Fibroblast of gingiva (primary cell): ENCODE measurements at places on chromosomes 5 and 9.

DNA sequence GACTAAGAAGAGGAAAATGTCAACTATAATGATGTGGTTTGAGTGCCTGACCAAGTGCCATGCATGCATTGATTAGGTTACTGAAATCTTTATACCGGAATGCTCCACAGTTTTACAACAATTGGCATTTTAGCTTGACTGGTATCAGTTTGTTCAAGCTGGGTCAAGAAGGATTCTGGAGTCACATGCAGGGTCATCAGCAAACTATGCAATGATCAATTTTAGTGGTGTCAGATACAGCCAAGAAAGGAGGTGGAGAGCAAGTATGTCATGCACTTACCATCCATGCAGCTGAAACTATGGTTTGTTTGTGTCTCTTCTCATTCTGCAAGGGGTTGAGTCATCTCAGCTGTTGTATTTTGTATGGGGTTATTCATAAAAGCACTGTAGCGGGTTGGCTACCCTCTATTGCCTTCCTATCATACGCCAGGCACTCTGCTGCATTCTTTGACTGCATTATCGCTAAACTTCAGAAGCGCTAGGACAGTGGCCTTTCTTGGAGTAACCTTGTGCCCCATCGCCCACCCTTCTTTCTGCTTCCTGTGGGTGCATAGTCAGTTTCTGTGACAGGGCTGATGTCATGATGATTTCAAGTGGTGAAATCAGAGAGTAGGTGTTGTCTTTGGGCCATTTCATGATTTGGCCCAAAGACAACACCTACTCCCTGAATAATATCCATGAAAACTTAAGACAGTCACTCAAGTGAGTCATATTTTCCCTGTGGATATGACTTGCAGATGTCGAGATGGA is 145.4 kb downstream of the MTX3 start:
- peak; percentile 88 for DNase-seq

GRCh38 chr5:178123094-178123965 is 7.5 kb upstream of the RMND5B start:
- DNase-seq, result no peak

DNA sequence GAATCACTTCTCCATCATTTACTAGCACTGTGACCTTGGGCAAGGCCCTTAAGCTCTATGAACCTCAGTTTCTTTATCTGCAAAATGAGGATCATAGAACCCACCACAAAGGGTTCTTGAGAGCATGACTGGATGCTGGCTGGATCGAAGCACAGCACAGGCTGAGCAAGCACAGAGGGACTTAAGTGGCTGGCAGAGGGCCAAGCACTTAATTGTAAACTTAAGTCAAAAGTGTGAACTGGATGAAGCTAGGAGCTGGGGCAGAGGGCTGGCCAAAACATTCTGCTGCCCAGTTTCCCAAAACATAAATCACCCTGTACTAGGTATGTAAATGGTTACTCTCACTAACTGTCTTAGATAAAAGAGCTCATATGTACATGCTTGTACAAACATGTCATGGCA is 112.3 kb upstream of the WWC1 start:
- no peak for DNase-seq

GRCh38 chr5:14153932-14154731 is 11.0 kb downstream of the TRIO start:
- peak; percentile 61 for DNase-seq

GRCh38 chr5:1732238-1732941 is 67.2 kb downstream of the MRPL36 start:
- no peak for DNase-seq

DNA sequence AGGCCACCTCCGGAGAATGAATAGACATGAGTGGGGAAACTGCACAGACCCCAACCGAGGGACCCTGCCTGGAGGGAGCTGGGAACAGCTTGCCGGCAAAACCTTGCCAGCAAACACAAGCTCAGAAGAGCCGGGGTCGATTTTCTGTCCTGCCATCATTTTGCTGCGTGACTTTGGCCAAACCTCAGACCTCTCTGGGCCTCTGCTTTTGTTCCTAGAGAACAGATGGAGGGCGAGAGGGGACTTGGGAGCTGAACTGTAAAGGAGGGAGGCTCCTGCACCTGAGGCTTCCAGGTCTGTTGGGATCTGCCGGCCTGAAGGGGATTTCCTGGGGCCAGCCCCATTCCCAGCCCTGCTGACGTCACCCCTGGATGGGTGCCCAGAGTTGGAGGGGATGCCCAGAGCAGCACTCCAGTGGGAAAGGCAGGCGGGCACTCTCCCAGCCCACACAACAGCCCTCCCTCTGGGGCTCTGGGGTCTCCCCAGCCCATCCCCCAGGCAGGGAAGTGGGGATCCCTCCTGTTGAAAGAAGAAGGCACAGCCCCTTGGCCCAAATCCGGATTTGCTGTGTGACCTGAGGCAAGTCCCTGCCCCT is 40.4 kb upstream of the SYNPO start:
- DNase-seq, result peak; percentile 28

- no peak for DNase-seq
Observed at GRCh38 chr9:12790883-12791282, 16.1 kb downstream of the LURAP1L start.

GRCh38 chr9:1222511-1222910 is 172.4 kb downstream of the DMRT2 start:
- DNase-seq, result no peak

- DNase-seq, result no peak
Observed at GRCh38 chr5:136399527-136399926, 34.2 kb upstream of the TRPC7 start.

GRCh38 chr5:116626272-116626723 is 51.7 kb upstream of the SEMA6A start:
- DNase-seq, result peak; percentile 51

DNA sequence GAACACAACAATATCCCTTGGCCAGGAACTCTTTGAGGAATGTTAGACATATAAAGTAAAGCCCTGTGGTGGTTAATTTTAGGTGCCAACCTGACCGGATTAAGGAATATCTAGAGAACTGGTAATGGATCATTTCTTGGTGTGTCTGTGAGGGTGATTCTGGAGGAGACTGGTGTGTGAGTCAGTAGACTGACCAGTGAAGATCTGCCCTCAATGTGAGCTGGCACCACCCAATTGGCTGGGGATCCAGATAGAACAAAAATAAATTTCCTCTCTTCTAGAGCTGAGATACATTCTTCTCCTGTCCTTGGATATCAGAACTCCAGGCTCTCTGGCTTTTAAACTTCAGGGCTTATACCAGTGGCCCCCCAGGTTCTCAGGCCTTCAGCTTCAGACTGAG is 56.2 kb upstream of the TNPO1 start:
- peak; percentile 6 for DNase-seq

- no peak for DNase-seq
Observed at GRCh38 chr9:81851340-81851739, 76.9 kb upstream of the SPATA31D4 start.

DNA sequence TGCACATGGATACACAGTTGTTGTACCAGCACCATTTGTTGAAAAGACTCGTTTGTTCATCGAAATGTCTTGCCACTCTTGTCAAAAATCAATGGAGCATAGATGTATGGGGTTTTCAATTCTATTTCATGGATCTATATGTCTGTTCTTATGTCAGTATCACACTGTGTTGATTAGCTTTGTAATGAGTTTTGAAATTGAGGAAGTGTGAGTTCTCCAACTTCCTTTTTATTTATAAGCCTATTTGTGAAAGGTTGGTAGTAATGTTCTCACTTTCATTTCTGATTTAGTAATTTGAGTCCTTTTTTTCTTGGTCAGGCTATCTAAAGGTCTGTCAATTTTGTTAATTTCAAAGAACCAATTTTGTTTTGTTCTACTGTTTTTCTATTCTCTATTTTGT is 26.1 kb downstream of the ZNF510 start:
- DNase-seq, result no peak

DNA sequence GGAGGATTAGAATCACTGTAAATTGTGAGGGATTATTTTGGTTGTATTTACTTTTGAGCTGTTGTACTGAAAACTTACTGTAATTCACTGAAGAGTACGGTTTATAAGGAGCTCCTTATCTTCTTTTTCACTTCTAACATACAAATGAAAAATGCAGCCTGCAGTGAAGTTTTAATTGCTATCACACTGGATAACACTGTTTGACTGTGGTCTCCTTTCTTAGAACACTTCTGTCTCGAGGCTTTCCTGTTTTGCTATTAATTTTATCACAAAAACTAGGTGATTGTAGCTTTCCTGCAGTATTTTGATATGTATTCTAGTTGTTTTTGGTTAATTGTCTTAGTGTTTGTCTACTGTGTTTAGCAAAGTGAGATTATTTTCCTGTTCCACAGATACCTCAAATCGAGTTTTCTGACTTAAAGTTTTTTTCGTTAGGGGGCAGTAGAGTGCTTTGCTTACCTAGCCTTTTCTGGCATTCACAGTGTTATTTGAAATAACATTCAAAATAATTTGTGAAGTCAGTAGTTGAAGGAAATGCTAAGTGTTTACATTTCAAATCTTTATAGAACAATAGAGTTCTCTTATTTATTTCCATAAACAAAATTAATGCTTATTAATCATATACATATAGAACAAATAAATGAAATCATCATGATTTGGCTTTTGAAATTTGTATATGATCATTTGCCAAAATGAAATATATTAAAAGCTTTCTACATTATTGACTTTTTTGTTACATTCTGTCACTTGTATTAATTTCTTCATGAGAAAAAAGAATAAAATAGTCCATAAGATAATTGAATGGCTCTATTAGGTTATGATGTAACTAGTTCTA is 52.9 kb downstream of the COMMD10 start:
- DNase-seq, result peak; percentile 42

DNA sequence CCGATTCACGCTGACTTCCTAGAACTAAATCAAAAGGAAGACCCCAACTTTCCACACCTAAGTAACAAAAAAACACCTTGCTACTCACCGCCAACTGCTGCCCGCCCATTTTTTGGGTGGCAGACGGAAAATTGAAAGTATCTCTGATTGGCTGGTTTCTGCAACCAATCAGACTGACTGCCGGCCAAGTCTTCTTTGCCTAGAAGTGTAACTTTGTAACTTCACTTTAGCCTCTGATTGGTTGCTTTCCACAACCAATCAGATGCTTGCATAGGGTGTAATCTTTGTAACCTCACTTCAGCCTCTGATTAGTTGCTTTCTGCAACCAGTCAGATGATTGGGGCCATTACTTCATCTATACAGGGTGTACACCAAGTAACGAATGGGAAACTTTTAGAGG is 42.6 kb upstream of the ANKH start:
- DNase-seq, result no peak

- DNase-seq, result no peak
Observed at GRCh38 chr9:137058521-137059234, 4.8 kb upstream of the ENTPD2 start.

- DNase-seq, result no peak
Observed at GRCh38 chr9:8821910-8822666, 1022.5 kb upstream of the DMAC1 start.

- DNase-seq, result no peak
Observed at GRCh38 chr5:10734832-10735523, 26.1 kb downstream of the DAP start.

- DNase-seq, result peak; percentile 95
Observed at GRCh38 chr5:39998518-39998917, 573.7 kb upstream of the DAB2 start.

DNA sequence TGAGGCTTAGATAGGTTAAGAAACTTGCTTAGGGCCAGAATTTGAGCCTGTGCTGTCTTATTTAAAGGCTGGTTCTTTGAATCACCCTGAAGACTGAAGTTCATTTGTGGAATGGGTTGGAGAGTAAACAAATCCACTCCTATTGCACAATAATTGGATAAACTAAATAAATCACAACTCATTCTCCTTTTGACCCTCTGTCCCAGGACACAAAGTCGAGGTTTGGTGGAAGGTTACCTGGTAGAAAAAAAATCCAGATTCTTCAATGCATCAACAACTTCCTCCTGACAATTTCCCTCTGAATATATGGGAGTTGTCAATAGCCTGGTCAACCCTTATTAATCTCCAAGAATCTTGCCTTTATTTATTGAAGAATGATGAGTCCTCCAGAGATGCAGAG is 28.9 kb downstream of the TBC1D2 start:
- peak; percentile 45 for DNase-seq

- no peak for DNase-seq
Observed at GRCh38 chr5:14560091-14560595, 21.4 kb upstream of the OTULINL start.

GRCh38 chr5:67997148-67997547 is 218.4 kb upstream of the PIK3R1 start:
- DNase-seq, result no peak

DNA sequence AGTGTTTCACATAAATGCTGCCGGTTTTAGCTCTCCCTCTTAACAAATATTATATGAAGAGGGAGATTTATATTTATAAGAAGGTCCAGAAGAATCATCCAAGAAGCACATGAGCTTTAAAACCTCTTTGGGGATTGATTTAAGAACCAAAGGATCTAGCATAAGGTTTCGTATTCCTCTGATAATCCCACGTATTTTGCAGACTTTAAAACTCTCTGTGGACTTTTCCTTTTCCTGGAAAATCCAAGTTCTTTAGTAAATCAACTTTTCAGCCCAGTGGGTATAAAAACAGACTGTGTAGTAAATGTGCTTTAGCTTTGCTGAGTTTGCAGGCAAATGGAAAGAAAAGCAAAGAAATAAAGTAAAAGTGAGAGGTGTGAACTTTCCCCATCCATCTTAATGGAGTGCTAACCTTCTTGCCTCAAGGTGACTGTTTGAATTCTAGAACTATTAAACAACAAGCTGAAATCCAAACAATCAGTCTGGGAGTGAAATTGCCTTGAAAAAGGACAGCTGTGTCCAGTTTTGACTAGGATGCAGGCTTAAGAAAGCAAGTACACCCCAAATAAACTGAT is 363.4 kb upstream of the SLC24A2 start:
- no peak for DNase-seq

GRCh38 chr9:124309667-124310084 is 51.9 kb downstream of the NEK6 start:
- peak; percentile 87 for DNase-seq

GRCh38 chr5:124034963-124035362 is 523.0 kb downstream of the CSNK1G3 start:
- DNase-seq, result no peak

GRCh38 chr5:73436535-73437100 is 12.0 kb downstream of the FOXD1 start:
- no peak for DNase-seq

GRCh38 chr5:147520450-147520849 is 10.6 kb upstream of the DPYSL3 start:
- no peak for DNase-seq

GRCh38 chr9:8254541-8254940 is 455.0 kb upstream of the DMAC1 start:
- peak; percentile 3 for DNase-seq

GRCh38 chr9:137402746-137403145 is 20.2 kb downstream of the EXD3 start:
- DNase-seq, result no peak

DNA sequence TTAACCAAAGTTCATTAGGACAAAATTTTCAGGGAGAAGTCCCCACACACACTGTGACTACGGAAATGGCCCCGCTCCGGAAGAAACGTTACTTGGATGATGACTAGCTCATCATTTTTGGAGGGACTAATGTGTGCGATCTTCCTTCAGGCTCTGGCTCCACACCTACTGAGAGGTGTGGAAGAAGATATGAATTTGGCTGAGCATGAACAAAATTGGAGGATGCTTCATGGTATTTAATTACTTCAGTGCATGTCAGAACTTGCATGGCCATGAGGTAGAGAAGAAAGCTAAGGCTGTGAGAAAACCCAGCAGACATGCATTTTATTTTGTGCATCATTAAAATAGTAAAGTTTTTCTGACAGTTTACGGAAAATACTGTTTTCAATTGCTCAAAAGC is 202.1 kb upstream of the TLE4 start:
- no peak for DNase-seq

- DNase-seq, result no peak
Observed at GRCh38 chr5:128682669-128683068, 144.6 kb upstream of the FBN2 start.

GRCh38 chr9:21804331-21804730 is 1.9 kb downstream of the MTAP start:
- no peak for DNase-seq
